Activated naive CD4-positive, alpha-beta T cell treated with anti-CD3 and anti-CD28 coated beads, Interleukin-2, amount 50 U/mL, for 72 hours (primary cell): ENCODE measurements at places on chromosomes 4 and X. TPM values are rescaled to one million over a fixed set of nuclear protein-coding genes. Genes with fewer than 3 reads are reported as not detected.

- DNase-seq, result no peak
These were observed 735.9 kb upstream of the TENM3 start for GRCh38 chr4:181507180-181507835.

GRCh38 chr4:182749667-182750167 lies 167.5 kb downstream of the DCTD start:
- no peak for DNase-seq

DNA sequence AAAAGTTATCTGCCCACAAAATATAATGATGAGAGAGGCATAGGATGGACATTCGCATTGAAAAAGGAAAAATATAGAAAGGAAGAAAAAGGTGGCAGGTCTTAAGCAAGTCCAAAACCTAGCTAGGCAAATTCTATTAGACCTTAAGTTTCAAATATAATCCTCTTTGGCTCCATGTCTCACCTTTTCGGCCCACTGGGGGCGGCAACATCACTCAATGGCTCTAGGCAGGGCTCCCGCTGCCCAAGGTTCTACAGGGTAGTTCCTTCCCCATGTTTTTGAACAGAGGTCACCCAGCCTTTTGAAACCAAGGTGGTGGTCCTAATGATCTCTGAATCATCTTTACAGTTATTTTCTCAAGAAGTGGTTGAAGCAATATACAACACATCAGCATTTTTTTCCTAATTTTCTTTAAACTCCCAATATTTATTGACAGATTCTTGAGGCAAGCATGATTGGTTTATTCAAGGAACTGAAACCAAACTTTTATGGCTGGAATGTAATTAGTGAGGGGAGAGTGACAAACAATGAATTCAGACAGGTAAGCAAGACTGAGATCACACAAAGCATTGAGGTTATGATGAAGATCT lies 309.4 kb downstream of the ANTXR2 start:
- no peak for DNase-seq

Gene LAMP2
- total RNA-seq, result 35.3 TPM
